ENCODE measurements at places on chromosomes 1 and 21. TPM values are rescaled to one million over a fixed set of nuclear protein-coding genes. Genes with fewer than 3 reads are reported as not detected.
A peak's percentile ranks its signal among the peaks of the same experiment; 100 is the strongest.

- DNase-seq, result no peak
Measured at GRCh38 chr1:222777463-222777862, 37.4 kb upstream of the DISP1 start.

GRCh38 chr1:166605137-166605536 is 234.1 kb upstream of the POGK start:
- no peak for DNase-seq

DNA sequence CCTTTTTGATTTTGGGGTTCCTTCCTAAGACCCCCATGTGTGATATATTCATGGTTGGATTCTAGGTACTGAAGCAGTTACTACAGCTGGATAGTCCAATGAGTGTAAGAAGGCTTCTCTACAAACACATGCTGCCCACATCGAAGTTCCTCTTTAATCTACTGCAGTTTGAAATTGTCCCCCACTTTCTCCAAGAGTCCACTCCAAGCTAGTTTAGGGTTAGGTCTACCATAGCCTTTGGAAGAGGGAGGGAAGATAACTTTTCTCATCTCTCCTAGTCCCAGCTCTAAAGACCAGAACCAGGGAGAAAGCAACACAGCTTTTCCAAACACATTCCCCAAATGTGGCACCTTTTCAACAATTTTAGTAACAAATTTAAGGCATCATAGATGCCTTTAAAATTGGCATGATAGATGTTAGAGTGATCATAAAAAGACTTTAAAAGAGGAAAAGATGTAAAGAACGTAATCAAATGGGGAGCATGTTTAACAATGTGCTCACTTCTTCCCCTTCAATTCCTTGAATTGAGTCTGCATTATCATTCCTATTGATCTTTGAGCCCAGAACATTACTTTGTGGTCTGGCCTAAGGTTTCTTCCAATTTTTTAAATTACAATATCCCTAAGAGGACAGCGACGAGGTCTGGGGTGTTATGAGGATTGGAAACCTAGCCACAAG is 1.0 kb upstream of the EXO1 start:
- DNase-seq, result no peak

The BARHL2 gene
- not detected for total RNA-seq

DNA sequence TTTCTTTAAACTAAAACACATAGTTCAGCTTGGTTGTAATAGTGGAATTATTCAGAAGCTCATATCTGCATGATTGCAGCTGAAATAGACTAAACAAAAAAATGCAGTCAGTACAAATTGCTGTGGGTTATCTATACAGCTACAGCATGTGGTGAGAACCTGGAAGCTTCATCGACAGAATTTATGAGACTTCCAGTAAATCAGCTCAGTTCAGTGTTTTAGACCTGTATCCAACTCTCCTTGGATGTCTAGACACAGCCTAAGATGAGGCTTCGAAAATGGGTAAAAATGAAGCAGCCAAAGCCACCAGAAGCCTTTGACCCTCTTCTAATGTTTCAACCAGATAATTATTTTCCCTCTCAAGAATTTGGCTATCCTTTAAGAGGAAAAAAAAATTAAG is 127.1 kb upstream of the C1orf105 start:
- DNase-seq, result no peak

DNA sequence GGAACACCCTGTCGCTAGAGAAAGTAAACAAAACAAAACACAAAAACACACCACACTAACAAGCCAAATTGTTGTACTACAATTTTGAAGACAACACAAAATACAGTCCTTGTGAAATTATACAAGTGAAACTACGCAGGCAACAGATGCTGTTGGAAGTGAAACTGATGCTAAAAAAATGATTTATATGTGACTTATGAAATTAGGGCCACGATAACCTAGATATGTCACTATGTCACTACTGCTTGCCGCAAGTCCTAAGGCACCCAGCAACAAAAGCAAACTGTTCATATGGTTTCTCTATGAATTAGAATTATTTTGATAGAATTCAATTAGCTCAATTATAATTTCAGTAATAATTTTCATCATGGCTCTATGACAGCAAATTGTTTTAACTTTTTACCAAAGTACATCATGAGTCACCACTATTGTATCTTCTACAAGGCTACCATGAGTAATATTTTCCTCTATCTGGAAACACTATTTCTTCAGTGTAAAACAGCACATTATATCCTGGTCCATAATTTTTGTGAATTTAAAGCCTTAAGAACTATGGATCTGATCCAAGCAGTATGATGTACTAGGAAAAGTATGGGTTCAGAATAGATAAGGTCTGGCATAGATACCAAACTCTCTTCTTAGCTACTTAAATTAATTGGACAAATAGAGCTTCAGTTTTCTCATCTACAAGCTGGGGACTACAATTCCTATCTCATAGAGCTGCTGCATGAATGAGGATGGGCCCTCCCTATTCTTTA is 216.3 kb downstream of the COL11A1 start:
- DNase-seq, result no peak

DNA sequence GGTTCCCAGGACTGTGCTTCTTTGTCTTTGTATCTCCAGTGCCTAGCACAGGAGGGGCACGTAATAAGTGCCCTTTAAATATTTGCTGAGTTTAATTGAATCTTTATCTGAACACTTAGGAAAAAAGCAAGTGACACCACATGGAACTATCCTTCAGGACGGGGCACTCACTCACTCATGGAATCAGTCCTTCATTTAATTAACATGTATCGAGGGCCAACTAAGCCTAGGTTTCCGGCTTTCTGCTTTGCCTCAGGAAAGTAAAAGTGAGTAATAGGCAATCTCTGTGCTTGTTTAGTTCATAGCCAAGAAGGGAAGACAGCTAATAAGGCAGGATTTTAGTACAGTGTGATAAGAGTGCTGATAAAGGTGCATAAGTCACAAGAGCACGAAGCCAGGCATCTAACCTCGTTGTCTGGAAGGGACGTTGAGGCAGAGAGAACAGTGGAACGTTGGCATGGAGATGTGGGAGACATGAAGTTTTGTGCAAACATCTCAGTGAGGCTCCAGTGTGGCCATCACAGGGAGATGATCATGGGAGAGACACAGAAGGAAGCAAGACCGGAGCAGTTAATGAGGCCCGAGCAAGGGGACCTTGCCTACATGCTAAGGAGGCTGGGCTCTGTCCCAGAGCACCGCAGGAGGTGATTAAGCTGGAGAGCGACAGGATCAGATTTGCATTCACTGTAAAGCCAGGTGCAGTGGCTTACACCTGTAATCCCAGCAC is 54.1 kb upstream of the TRIM67 start:
- DNase-seq, result no peak

The TCP10L gene
- total RNA-seq, result 2.5 TPM

The DMBX1 gene
- not detected for total RNA-seq

GRCh38 chr1:77407738-77408375 is 126.0 kb downstream of the AK5 start:
- no peak for DNase-seq

The NT5C1A gene
- 25.0 TPM for total RNA-seq

The HES4 gene
- 56.5 TPM for total RNA-seq

GRCh38 chr1:232912845-232913580 is 37.4 kb upstream of the NTPCR start:
- DNase-seq, result no peak

GRCh38 chr1:151773702-151774101 is 10.4 kb upstream of the MRPL9 start:
- no peak for DNase-seq

DNA sequence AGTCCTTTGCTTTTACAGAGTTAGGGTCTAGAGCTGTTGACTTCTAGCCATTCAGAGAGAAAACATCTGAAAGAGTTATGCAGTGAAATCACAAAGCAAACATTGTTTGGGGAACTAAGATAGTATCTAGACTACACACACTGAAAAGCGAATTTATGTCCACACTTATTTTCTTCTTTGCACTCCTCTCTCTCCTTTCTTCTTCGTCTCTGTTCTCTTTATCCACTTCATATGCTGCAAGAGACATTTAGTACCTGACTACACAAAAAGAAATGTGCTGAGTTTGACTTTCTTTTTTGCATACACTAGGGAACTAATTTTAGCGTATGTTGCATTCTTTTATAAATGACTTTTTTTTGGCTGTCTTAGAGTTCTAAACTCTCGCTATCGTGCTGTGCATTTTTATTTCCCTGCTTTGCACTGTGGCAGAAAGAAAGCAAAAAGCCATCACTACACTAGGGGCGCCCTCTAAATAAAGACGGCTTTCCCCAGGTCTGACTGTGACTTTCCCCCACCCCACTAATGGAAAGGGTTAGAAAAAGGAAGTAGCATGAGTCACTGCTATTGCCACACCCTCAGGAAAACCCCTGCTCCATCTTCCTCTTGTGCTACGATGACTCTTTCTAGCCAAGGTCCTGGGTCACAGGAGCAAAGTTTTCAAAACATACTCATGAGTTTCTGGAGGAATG is 65.7 kb downstream of the MAP3K7CL start:
- peak; percentile 86 for DNase-seq

The HUNK gene
- 0.73 TPM for total RNA-seq

- no peak for DNase-seq
Measured at GRCh38 chr21:14452727-14453241, 69.8 kb upstream of the HSPA13 start.

The FCRLA gene
- total RNA-seq, result 0.40 TPM

The TRIM17 gene
- total RNA-seq, result 0.46 TPM

- no peak for DNase-seq
Measured at GRCh38 chr1:51070011-51070410, 32.0 kb upstream of the C1orf185 start.

The MANEAL gene
- total RNA-seq, result 2.1 TPM

The MSH4 gene
- 0.81 TPM for total RNA-seq

The PIK3C2B gene
- total RNA-seq, result 28.8 TPM

- DNase-seq, result no peak
Measured at GRCh38 chr1:230103306-230104173, 36.5 kb downstream of the GALNT2 start.

DNA sequence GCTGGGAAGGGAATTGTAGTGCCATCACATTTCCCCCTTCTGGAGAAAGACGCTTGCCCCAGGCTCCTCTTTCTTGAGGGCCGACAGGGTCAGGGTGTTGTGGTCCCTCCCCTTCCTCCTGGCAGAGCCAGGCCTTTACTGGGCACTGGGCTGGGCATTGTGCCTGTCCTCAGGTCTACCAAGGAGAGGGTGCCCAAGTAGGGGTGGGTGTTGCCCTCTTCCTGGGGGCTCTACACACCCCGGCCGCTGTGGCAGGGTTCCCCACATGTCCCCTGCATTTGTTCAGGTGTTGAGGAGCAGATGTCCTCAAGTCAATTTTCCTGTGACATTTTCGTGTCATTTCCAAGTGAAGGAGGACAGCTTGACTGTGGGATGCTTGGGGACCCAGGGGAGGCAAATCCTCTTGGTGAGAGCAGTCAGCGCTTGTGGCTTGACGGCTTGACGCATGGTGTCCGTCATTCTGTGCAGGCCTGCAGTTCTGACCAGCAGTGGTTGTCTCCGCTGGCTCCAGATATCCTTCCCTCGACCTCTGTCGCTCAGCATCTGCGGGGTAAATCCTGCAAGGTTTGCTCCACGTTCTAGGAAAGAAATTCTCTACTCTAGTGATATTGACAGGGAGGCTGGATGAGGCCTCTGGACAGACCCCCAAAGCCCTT is 181.9 kb upstream of the VAMP3 start:
- DNase-seq, result no peak

The SZRD1 gene
- total RNA-seq, result 101 TPM

DNA sequence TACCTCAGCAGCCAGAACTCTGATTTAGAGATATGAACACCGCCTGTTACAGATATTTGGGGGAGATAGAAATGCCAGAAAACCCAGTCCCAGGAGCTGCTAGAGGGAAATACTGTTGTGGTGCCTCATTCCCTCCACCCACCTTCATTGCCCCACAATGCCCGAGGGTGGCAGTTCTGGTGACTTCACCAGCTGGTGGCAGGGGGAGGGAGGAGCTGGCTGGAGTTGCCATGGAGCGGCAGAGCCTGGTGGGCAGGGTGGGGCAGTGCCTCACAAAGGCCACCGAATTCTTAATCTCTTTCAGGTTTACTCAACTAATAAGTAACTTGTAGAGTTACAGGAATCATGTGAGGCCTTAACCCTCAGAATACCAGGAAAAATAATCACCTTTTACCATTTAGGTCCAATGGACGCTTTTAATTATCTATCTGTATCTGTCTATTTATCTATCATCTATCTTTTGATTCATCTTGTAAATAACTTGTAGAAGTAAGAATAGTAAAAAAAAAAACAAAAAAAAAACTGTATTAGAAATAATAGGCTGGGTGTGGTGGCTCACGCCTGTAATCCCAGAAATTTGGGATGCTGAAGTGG is 11.7 kb upstream of the S100A11 start:
- DNase-seq, result peak; percentile 83

DNA sequence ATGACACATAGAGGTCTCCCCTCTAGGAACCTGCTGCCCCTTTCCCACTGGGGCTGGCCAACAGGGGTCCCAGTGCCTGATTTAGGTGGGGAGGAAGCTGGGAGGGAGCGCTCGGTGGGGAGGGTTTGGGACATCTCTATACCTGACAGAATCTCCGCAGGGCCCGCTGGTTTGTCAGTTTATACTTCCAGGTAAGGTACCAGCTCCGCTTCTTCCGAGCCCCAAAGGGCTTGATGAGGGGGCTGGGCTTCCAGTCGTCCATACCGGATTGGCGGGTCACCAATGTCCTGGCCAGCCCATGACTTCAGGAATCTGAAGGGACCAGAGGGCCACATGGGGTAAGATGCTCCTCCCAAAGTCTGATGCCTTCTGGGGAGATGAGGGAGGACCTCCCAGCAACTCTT is 672 bp downstream of the POMGNT1 start:
- no peak for DNase-seq

GRCh38 chr21:37821786-37822450 is 94.3 kb downstream of the KCNJ6 start:
- DNase-seq, result no peak

The IGSF5 gene
- total RNA-seq, result 3.8 TPM
